ENCODE measurements at places on chromosomes 2 and 18.

DNA sequence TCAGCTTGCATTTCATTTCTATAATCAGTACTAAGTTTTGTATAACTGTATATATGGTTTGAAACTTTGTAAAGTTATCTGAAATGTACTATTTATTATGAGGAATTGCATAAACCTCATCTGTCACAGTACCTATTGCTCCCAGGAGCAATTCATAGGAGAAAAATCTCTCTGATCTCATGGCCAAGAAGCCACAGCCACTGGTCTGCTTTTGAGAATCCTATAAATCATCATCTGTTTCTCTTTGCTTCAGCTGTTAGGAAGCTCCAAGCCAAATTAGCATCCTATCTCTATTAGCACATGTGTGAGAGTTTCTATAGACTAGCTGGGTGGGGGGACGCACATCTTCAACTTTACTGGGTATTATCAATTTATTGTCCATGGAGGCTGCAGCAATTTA is 210.3 kb downstream of the CYP26B1 start:
- DNase-seq, result no peak

- no peak for DNase-seq
Measured at GRCh38 chr2:221018262-221018661, 553.8 kb downstream of the EPHA4 start.

DNA sequence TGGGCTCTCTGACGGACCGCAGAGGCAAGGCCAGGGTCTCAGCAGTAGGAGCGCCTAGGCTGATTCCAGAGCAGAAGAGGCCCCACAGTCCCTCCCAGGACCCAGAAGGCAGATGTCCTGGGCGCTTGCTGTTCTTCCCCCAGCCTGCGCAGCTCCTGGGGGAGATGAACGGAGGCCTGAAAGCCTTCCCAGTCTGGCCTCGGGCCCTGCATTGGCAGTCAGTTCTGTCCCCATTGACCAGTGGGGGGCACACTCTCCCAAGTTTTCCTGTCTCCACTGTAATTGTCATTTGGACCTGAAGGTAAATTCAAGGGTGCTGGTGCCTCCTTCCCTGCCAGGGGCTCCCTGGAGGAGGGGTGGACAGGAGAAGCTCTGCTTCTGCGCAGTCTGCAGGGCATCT is 345.7 kb downstream of the CYP26B1 start:
- peak; percentile 7 for DNase-seq

DNA sequence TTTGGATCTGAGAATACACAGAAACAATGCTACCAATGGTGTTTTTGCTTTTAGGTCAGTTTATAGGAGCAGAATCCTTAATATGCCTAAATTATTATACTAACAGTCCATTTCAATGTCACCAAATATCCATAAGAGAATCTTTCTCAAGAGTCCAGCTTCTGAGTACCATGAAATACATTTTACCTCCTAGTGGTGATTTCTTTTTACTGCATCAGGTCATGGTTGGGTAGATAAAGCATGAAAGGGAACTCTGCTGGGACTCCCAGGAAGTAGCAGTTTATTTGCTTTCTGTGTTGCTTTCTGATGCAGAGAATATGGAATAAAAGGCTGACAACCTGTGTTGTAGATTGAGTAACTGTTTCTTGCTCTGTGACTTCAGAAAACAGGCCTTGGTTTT is 115.6 kb downstream of the PPP1R1C start:
- DNase-seq, result peak; percentile 5

- no peak for DNase-seq
Measured at GRCh38 chr2:237411683-237412423, 2.1 kb downstream of the COL6A3 start.

DNA sequence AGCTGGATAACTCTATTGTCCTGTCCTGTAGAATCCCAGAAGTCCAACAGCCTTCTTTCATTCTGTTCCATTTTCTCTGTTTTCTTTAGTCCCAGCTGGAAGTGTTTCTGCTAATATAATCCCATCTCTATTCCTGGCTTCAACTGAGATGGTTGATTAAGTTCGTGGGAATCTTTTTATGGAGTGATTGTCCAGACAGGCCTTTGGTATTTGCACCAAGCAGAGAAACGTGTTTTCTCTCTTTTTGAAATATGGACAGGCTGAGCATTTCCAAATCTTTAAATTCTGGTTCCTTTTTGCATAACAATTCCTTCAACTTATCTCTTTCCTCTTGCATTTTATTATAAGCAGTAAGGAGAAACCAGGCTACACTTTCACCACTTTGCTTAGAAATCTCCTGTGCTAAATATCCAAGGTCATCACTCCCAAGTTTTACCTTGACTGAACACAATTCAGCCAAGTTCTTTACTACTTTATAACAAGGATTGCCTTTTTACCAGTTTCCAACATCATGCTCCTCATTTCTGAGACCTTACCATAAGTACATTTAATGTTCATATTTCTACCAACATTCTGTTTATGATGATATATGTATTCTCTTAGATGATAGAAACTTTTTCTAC is 108.8 kb downstream of the ZFP36L2 start:
- DNase-seq, result no peak

DNA sequence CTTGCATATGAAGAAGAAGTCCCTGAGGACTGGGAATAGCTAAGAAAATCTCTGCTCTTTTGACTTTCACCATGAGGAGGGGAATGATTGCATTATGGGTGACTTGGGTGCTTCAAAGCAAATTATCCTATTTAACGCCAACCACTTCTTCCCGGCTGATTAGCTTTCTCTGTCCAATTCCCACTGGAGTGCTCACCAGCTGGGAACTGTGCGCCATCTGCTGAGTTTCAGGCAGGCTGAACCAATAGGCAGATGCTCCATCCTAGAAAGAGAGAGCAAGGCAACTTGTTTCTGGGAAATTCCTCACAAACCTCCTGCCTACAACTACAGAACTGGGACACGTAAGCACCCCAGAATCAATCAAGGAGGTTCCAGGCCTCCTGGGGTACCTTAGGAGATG is 49.4 kb downstream of the POLE4 start:
- no peak for DNase-seq
